AG09309 (cell line): ENCODE measurements at places on chromosomes 7 and 10.

GRCh38 chr10:51462076-51462779 lies 237.2 kb downstream of the CSTF2T start:
- DNase-seq = peak; percentile 11

- no peak for DNase-seq
These were observed 114.8 kb upstream of the ADO start for GRCh38 chr10:62689712-62690111.

DNA sequence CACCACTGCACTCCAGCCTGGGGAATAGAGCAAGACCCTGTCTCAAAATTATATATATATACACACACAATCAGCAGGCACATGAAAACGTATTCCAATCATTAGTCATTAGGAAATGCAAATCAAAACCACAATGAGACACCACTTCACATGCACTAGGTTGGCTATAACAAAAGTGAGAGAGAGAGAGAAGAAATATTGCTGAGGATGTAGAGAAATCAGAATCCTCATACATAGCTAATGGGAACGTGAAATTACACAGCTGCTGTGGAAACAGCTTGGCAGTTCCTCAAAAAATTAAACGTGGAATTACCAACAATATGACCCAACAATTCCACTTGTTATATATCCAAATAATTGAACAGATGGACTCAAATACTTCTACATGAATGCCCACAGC lies 43.3 kb upstream of the CNNM1 start:
- DNase-seq = no peak

DNA sequence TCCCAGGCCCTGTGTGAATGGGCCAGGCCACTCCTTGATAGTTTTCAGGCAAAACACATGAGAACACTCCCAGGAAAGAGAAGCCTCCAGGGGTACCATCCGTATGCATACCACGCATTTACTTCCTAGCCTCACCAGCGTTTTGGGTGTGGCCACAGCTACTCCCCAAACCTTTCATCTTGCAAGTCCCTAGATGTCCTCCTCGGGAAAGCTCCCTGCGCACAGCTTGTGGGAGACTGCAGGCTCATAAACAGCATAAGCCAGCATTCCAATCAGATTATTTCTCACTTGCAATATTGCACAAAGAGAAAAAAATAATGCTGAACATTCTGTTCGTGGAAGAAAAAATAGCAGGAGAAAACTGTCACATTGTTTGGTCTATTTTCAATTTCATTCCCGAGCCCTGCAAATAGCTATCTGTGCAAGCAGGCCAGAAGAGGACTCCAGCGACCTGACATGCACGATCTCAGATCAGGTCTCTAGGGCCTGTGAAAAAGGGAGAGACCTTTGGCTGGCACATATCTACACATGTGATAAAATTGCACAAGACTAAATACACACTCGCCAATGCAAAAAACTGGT lies 175.6 kb downstream of the PLXNA4 start:
- DNase-seq = no peak

- DNase-seq = peak; percentile 23
These were observed 49.9 kb downstream of the DNAJC1 start for GRCh38 chr10:21953585-21954057.

GRCh38 chr7:107597582-107597916 lies 17.5 kb downstream of the BCAP29 start:
- no peak for DNase-seq

GRCh38 chr7:55375237-55375636 lies 10.1 kb downstream of the LANCL2 start:
- DNase-seq = no peak

DNA sequence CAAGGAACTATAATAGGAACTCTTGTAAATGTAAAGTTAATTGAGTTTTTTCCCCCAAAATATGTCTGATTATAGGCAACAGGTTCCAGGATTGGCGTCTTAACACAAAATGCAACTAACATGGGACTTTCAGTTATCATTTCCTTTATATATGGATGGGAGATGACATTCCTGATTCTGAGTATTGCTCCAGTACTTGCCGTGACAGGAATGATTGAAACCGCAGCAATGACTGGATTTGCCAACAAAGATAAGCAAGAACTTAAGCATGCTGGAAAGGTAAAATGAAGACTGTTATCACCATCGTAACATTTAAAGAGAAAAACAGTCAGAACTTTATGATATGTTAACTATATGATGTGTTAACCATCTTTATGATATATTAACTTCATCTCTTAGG lies 63.7 kb downstream of the SP8 start:
- DNase-seq = no peak

DNA sequence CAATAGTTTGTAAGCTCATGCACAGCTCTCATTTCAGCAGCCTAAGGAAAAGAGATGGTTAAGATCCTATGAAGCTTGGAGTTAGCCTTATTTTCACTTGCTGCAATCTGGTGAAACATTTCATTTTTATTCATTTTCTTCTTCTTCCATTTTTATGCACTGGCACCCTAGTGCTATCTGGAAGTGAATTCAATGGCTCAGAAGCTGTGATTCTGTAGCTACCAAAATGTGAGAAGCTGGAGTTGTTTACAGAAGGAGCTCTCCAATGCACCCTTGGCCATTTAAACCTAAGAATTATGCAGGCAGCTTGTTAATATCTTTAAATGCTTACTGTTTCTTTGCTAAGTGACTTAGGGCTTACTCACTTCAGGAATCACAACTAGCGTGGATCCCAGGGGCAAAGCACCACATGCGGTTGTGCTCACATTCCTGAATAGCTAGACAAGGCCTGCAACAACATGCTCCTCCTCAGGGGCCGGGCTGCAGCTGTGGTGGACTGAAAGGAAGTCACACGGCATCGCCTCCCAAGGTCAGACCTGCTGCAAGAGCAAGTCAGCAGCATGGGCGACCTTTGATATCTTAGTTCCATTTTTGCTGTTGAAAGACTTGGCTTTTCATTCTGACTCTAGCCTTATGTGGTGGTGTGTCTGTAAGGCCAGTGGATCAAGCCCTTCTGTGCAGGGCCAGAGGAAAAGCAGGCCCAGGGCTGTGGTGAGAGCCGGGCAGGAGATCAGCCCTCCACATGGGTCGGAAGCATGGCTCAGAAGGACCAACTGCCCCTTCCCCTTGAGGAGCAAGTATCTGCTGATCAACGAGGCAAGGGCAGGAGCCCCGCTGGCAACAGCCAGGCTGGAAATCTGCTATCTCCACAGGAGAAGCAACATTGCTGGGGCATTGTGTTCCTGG lies 91.9 kb upstream of the MBL2 start:
- peak; percentile 91 for DNase-seq

- no peak for DNase-seq
These were observed 113.0 kb downstream of the ABLIM1 start for GRCh38 chr10:114545071-114545470.

DNA sequence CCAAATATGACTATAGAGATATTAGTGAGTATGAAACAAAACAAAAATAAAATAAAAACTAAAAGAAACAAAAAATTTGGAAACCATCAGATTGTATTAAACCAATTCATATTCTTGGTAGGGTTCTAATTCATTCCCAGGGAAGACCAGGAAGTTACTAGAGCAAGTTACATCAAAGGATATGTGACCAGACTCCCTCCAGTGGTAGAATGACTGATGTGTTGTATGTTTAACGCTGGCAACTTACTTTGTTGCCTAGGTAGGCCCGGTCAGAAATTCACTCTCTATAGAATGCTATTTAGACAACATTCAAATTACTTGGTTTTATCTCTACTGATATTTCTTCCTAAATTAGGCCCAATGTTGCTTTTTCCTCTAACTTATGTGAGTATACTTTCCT lies 5.2 kb downstream of the PHYHIPL start:
- DNase-seq = peak; percentile 37

GRCh38 chr10:5940807-5941218 lies 36.5 kb downstream of the IL15RA start:
- no peak for DNase-seq

GRCh38 chr10:11705722-11706121 lies 36.5 kb upstream of the ECHDC3 start:
- DNase-seq = no peak

GRCh38 chr7:31271641-31272405 lies 68.7 kb downstream of the NEUROD6 start:
- DNase-seq = no peak

- no peak for DNase-seq
These were observed 141.8 kb upstream of the NOBOX start for GRCh38 chr7:144545330-144545729.

DNA sequence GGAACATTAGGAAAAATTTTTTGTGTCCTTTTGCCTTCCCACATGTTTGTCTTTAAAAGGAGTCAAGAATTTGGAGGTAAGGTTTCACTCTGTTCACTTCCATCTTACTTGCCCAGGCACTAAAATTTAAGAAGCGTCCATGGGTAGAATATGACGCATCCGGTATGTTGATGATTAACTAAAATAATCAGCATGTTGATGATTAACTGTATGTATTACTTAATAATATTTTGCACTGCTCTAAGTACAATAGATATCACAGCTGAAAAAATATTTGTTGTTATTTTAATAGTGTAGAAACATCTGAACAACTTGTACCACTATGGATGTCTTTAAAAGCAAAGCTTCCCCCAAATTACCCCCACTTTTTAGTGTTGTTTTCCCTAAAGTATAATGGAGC lies 11.5 kb downstream of the ANKRD22 start:
- no peak for DNase-seq

- DNase-seq = no peak
These were observed 648.6 kb downstream of the XPNPEP1 start for GRCh38 chr10:109274681-109275080.

- DNase-seq = no peak
These were observed 355.9 kb upstream of the TMEM229A start for GRCh38 chr7:124388751-124389150.

DNA sequence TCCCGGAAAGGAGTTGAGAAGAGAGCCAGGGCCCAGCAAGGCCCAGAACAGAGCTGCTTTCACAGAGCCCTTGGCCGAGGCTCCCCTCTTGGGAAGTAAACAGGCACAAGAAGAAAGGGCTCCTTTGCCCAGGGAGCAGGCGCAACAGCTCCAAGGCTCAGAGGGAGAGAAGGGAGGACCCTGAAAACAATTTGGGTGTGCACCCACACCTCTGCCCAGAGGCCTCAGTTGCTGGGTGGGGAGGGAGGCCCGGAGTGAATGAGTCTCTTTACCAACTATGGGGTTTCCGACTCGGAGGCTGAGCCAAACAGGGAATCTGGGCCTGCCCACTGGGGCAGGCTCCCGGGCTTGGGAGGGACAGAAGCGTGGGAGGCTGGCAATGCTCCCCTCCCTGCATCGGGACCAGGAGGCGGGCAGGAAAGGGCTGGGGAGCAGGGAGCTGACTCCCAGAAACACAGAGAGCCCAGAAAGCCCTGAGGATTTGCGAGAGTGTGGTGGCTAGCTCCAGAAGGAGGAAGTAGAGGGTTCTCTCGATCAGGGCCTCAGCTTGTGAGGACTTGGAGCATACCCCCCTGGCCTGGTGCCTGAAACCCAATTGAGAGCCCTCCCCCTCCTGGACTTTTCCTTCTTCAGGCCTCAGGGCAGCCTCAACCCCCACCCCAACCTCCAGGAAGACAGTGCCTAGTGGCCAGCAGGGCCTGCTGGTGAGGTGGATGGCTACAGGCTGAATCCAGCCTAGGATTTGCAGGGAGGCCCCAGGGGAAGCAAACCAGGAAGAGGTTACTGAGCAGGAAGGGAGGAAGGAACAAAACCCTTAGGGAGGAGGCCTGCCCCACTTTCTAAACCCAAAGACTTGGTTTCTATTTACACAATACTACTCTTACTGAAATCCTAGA lies 6.2 kb downstream of the C10orf105 start:
- DNase-seq = peak; percentile 74

- DNase-seq = no peak
These were observed 10.4 kb upstream of the GPR26 start for GRCh38 chr10:123655751-123656150.

- DNase-seq = no peak
These were observed 43.1 kb upstream of the EN2 start for GRCh38 chr7:155414547-155415492.

- DNase-seq = no peak
These were observed 1.4 kb downstream of the MXI1 start for GRCh38 chr10:110208614-110209453.

GRCh38 chr7:105674200-105674920 lies 93.1 kb upstream of the EFCAB10 start:
- DNase-seq = no peak

DNA sequence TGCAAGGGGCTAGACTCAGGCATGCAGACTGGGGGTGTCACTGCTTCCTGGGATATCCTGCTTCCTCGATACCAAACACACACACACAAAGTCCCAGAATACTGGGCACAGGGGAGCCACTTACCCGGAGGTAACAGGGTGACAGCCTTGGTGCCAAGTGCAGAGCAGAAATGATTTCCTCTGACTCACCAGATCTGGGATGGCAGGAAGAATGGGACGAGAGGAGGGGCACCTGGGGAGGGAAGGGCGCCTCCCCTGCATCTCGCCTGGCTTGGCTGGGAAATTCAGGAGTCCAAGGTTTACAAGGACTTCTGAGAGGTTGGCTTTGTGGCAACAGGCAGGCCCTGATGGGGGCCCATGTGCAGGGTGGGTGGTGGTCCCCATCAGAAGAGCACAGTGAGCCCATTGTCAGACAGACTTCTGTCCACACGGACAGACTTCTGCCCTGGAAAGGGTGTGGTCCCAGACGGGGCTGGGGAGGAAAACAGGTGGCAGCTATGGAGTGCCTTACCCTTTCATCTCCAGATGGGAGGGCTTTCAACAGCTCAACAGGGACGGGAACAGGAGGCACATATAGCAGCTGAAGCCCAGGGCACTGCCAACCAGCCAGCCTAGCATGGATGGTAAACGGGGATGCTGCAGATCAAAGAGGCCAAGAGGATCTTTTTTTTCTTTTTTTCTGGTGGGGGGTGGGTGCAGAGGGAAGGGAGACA lies 9.7 kb upstream of the CCL24 start:
- DNase-seq = no peak

- no peak for DNase-seq
These were observed 8.2 kb downstream of the GSAP start for GRCh38 chr7:77407906-77408305.

DNA sequence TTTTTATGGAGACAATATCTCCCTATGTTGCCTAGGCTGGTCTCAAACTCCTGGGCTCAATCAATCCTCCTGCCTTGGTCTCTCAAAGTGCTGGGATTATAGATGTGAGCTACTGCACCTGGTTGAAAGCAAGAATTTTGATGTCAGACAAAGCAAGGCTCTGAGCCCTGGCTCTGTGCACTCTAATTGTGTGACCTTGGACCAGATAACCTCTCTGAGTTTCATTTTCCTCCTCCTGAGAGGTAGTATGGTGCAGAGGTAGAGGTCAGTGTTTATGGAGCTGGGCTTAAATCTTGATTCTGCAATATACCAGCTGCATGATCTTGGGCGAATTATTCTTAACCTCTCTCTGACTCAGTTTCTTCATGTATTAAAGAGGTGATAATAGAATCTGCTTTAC lies 31.4 kb upstream of the SLC26A3 start:
- no peak for DNase-seq

DNA sequence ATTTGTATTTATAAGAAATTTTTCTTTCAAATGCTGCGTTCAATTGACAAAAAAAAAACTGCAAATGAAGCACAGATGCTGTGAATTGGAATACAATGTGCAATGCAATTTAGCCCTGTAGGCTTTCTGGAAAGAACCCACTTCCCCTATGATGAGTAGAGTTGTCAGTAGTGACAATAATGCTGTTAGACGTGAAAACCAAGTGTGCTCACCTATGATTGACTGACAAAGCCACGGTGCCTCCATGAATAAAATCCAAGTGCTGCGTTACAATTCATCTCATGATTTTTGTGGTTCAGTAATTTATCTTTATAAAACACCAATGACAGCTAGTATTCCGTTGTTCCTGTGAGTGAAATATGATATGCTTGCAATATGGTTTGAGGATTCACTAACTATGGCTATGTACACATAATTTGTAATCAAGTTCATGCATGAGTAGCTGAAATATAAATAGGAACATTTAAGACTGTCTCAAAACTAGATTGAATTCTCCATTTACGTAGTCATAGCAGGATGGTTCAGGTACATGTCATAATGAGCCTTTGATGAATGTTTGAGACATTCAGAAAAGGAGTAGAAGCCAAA lies 1160.3 kb downstream of the CNTNAP2 start:
- DNase-seq = no peak
